Brain pericyte (primary cell): ENCODE measurements at places on chromosomes 11 and 22.

GRCh38 chr11:35487532-35488078, 37.8 kb downstream of the PAMR1 start:
- no peak for DNase-seq

GRCh38 chr11:72813740-72814285, 398 bp upstream of the ATG16L2 start:
- DNase-seq, result no peak

- no peak for DNase-seq
Measured at GRCh38 chr11:95419915-95420314, 188.9 kb upstream of the SESN3 start.

- no peak for DNase-seq
Measured at GRCh38 chr22:40215266-40215665, 37.5 kb downstream of the TNRC6B start.

- DNase-seq, result no peak
Measured at GRCh38 chr22:45058622-45058912, 48.8 kb upstream of the PHF21B start.

DNA sequence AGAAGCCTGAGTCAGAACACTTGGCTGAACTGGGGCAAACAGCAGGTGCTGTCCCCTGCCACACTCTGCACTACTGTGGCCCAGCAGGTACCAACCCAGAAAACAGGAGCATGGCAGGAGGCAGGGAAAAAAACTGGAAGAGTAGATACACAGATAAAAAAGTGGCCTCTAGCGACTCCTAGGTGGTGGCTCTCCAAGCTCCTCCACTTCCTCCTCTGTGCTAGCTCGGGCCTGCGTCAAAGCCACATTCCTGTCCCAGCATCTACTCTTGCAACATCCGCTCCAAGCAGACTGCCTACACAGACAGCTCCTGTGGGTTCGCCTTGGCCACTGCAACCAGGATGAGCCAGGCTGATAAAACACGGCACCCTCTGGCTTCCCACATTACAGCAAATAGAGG, 6.9 kb downstream of the OR8B12 start:
- DNase-seq, result no peak

- DNase-seq, result no peak
Measured at GRCh38 chr22:29741926-29742325, 22.1 kb downstream of the CABP7 start.

DNA sequence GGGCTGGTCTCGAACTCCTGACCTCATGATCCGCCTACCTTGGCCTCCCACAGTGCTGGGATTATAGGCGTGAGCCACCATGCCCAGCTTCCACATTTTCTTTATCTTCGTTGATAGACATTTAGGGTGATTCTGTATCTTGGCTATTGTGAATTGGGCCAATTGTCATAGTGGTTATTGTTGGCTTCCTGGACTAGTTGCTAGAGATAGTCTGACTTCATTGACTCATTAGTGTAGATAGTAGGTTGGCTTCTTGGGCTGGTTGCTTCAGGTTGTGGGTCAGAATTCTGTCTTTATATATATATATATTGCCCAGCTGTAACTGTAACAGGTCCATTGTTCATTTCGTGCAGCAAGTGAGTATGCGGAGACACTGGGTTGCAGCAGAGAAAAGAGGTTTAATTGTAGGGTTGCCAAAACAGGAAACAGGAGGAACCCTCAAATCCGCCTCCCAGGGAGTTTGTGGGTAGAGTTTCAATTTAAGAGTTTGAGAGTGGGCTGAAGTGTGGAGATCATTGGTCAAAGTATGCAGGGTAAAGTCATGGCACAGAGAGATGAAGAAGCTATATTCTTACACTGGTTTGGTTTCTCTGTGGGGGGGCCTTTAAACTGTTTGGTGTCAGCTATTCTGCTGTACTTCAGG, 22.0 kb downstream of the ATG13 start:
- no peak for DNase-seq

GRCh38 chr11:110338684-110339083, 42.3 kb upstream of the RDX start:
- DNase-seq, result no peak

DNA sequence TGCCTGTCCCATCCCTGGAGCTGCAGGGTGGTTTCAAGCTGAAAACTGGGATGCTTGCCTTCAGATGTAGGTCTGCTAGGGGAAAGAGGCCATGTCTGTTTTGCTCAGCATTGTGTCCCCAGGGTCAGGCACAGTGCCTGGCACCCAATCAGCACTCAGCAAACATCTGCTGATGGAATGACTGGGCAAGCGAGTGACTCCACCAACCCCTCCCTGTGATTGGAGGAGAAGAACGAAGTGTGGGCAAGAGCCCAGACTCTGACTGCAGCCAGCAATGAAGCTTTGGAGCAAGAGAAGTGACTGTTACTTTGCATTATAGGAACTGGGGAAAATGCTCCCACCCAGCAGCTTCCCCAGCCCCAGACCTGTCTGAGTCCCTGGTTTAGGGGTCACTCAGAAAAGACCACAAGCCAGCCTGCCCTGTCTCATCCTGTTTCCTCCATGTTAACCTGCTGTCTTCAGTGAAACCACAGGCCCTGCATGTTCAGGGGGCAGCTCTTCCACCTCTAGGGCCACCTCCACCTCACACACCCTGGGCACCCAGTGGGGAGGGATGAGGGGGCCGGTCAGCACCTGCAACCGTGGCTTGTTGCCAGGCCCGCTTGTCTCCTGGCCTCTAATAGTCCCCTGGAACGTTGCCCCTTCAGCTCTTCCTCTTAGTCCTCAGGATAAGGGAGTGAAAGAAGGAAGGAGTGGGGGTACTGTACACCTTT, 147.4 kb downstream of the TRIM29 start:
- no peak for DNase-seq

GRCh38 chr11:130848361-130849214, 67.7 kb downstream of the SNX19 start:
- DNase-seq, result no peak

- DNase-seq, result no peak
Measured at GRCh38 chr11:64037027-64037634, 1.4 kb downstream of the FLRT1 start.

DNA sequence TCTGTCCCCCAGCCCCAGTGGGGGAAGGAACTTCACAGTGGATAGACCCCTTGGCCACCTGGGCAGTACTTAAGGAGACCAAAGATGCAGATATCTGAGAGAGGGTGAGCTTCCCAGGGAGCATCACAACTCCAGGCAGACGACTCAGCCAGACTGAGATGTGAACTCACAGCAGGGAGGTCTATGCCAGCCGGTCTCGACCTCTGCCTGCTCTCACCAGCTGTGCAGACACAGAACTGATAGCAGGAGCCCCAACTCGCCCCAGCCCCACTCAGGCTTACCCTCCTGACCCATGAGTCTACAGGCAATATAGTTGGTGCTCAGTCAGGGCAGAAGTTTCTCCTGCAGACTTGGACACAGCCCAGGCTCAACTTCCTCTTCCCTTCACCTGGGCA, 29.7 kb upstream of the ACCSL start:
- no peak for DNase-seq

- DNase-seq, result no peak
Measured at GRCh38 chr22:42974223-42974622, 40.7 kb downstream of the PACSIN2 start.

- no peak for DNase-seq
Measured at GRCh38 chr11:128171506-128171905, 415.9 kb downstream of the ETS1 start.

- no peak for DNase-seq
Measured at GRCh38 chr11:110972640-110973039, 260.4 kb upstream of the ARHGAP20 start.

DNA sequence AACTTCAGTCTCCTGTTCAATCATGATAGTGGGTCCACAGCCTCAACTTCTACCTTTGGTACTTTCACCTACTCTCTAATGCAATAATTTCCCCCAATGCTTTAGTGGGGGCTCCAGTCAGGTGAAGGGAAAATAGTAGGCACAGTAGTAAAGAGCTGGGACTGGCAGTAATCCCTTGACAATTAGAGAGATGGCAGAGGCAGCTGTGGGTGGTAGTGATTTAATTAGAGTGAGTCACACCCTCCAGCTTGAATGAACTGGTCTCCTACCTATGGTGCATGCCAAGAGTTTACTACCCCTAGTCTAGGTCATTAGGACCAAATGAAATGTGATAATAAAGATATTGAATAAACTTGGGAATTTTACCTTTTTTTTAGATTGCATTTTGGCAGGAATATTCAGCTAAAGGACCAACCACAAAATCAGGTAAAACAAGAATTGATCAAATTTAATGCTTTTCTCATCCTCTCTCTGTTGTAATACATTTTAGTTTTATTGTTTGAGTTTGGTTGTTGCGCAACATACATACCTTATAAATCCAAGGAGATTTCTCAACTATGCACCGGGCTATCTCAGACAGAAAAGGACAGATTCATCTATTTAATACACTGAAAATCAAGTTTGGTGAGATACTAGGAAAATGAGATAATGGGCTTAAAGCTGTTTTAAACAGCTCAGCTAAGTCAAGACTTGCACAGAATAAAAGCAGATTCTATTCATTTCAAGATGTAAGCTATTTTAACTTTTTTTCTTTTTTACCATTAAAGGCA, 9.0 kb downstream of the PRRG4 start:
- no peak for DNase-seq

DNA sequence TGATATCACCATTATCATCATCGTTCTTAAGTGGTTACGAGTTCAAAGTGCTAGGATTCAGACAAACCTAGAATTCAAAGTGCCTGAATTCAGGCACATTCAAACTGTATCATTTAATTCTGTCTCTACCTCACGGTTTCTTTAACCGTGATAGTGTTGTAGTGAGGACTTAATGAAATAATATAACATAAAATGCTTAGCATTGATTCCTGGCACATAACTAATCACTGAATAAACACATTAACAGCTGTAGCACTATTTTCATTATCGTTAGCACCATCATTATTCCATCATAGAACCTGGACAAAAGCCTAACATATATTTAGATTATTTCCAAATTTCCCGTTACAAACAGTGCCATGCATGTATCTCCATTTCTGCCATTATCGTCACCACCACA, 102.0 kb downstream of the WNT11 start:
- no peak for DNase-seq

- DNase-seq, result no peak
Measured at GRCh38 chr11:17244046-17244445, 32.5 kb upstream of the NUCB2 start.

DNA sequence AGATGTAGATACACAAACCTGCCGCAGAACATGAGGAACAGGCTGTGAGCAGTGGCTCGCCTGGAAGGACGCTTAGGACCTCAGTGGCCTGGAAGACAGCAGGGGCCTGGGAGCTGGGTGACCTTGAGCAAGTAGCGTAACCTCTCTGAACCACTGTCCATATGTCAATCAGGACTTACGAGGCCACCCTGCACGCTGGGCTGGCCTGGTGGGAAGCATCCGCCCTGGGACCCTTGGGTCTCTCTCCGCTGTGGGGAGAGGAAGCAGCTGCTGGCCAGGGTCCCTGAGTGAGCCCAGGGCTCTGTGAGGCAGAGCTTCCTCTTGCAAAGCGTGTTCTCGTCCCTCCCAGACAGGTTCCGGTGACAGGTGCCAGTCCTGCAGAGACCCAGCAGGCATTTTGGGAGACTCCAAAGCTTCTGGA, 14.0 kb upstream of the EHD1 start:
- DNase-seq, result no peak

GRCh38 chr11:92556431-92556830, 331.8 kb downstream of the FAT3 start:
- no peak for DNase-seq

- no peak for DNase-seq
Measured at GRCh38 chr22:22013559-22014284, 31.1 kb upstream of the TOP3B start.
